ENCODE measurements at places on chromosomes 3 and 15.
A peak's percentile ranks its signal among the peaks of the same experiment; 100 is the strongest.

- no peak for DNase-seq
Observed at GRCh38 chr15:98403569-98403968, 244.8 kb upstream of the IGF1R start.

GRCh38 chr3:146142757-146143156, 18.2 kb downstream of the PLOD2 start:
- DNase-seq, result no peak

- DNase-seq, result peak; percentile 60
Observed at GRCh38 chr15:90594301-90594738, 64.6 kb downstream of the CRTC3 start.

DNA sequence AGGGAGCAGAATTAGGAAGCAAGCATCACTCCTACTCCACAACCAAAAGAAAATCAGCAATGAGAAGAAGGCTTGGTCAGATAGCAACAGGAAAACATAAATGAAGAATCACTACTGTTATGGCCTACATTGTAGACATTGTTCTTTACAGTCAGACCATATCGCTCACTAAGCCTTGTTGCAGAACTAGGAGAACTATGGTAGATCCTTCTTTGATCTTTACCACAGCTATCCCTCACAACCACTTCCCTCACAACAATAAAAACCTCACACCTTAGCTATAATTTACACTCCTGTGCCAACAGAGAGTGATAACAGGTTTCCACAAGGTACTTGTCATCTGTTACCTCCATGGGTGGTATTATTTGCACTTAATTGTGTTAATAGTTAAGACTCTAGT, 126.6 kb downstream of the WDR76 start:
- DNase-seq, result no peak

DNA sequence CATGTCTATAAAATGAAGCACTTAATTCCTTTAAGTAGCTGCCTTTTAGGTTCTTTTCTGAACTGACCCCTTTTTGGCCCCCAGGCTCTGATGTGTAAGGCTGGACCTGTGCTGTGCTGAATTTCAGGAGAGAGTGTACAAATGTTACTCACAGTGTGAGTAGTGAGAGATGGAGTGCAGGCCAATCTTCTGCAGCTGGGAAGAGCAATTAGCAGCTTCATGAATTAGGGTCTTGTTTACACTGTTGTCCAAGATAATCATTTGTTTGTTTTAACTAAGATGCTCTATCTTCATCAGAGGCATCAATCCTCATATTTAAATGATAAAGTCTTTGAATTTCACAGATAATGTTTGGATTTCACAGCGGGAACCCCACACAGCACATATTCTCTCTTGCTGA, 19.4 kb downstream of the ARPP21 start:
- DNase-seq, result no peak

- DNase-seq, result no peak
Observed at GRCh38 chr3:153885359-153885758, 235.8 kb upstream of the ARHGEF26 start.

DNA sequence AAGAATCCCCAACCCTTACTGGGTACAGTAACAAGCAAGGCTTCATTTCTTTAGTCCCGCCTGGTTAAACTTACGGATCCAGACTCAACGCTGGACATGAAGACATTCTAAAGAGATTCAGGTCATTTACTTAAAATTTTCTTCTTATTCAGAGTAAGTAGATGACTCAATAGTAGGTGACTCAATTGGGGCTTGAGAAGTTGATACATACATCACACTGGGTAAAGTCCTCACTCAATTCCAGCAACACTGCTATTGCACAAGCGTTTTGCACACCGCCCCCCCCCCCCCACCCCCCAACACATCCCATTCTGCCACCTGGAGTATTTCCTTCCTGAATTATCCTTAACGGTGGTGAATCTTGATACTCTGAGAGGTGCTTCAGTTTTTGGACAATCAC, 610.0 kb downstream of the FOXP1 start:
- DNase-seq, result no peak

- no peak for DNase-seq
Observed at GRCh38 chr3:41915353-41915752, 46.5 kb downstream of the ULK4 start.

GRCh38 chr3:124663690-124664089, 66.6 kb upstream of the UMPS start:
- DNase-seq, result no peak

DNA sequence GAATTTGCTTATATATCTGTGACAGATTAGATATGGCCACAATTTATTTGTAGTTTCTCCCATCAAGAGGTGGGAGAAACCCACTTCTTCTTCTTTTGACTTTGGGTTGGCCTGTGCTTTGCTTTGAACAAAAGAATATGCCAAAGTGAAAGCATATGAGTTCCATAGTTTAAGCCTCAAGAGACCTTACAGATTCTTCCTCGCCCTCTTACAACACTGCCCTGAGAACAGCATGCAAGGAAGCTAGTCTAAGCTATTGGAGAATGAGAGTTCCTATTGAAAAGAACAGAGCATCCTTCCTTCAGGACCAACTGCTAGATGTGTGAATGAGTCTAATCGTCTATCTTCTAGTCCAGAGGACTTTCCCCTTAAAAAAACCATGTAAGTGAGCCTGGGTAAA, 394.8 kb downstream of the TUSC7 start:
- no peak for DNase-seq

GRCh38 chr3:124619887-124620599, 110.2 kb upstream of the UMPS start:
- no peak for DNase-seq

- DNase-seq, result no peak
Observed at GRCh38 chr3:59660852-59661625, 611.2 kb upstream of the CFAP20DC start.

DNA sequence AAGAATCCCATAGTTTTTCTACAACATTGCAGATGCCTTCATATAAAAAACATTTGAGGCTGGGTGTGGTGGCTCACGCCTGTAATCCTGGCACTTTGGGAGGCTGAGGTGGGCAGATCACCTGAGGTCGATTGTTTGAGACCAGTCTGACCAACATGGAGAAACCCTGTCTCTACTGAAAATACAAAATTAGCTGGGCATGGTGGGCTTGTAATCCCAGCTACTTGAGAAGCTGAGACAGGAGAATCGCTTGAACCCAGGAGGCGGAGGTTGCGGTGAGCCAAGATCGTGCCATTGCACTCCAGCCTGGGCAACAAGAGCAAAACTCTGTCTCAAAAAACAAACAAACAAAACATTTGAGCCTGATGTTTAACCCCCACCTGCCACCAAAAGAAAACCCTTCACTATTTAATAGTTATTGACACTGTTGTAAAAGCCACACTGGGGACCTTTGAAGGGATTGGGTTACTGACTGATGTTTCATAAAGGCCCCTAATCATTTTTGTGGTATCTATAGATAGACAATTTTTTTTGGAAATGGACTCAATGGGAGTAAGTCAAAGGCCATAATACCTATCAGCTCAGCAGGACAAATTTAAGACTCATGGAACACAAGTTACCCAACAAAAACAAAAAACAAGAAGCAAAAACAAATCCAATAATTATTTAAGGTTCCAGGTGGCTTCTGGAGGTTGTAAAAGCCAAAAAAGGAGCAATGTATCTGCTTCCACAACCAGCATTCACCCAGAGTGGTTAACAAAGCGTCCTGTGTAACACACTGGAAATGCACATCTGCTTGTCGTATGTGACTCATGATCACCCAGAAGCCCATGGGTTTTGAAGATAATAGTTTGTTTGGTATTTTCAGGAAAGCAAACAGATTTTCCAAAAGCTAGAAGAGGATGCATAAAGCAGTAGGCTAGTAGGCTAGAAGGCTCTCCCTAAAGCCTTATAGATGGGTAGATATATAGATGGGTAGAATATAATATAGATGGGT, 41.2 kb downstream of the CDCP1 start:
- no peak for DNase-seq

GRCh38 chr3:169323578-169324451, 339.7 kb downstream of the MECOM start:
- DNase-seq, result no peak

DNA sequence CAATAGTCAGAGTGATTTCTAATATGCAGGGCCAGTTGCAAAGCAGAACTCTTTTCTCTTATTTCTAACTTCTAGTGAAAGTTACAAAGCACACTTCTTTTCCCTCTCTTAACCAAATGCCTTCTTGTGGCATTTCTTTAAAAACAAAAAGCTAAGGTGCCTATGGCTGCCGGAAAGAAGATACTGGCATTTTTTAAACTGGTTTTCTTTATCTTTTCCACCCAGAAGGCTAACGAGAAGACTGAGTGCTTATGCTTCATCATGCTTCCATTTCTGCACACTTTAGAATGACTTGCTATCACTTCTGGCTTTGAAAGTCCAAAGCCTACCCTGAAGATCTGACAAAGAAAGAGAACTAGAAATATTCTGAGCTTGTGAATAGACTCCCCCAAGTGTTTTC, 141.3 kb downstream of the P2RY1 start:
- no peak for DNase-seq

DNA sequence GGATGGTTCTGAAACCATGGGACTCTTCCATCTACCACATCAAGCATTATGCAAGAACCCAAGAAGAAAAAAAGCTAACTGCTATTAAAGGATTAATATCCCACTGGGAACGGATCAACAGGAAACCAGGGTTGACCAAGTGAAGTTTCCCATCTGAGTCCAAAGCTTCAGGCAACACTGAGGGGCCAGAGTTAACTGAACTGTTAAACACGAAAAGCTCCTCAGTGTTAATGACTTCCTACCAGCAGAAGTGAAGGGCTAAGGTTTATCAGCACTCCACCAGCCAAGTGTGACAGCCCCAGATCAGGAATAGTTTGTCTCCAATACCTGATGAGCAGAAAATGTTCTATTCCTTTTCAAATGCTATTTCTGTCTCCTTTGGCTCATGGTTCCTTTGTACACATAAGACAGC, 36.7 kb downstream of the PTPN9 start:
- DNase-seq, result no peak

DNA sequence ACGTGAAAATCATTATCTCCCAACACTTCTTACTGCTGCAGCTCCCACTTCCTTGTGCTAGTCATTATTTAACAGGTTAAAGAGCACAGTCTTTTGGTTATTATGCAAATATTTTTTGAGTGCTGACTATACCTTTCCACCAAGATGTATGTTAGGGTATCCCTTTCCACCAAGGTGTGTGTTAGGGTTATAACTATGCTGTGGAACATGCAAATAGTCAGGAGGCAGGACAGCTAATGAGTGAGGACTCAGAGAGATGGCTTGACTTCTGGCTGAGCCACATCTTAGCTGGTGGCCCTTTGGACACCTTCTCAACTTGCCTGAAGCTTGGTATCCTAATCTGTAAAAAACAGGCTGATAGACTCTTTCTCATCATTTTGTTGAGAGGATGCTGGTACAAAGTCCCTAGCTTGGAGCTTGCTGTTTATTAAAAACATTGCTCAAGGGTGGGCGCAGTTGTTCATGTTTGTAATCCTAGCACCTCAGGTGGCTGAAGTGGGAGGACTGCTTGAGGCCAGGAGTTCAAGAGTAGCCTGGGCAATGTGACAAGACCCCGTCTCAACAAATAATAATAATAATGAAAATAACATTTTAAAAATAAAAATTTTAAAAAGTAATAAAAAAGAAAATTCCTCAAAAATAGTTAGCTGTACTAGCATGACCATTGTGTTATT, 160.5 kb upstream of the ADAMTS9 start:
- DNase-seq, result no peak

- DNase-seq, result no peak
Observed at GRCh38 chr3:81443457-81443782, 318.0 kb downstream of the GBE1 start.

- no peak for DNase-seq
Observed at GRCh38 chr15:78537266-78537905, 2.9 kb upstream of the PSMA4 start.

GRCh38 chr3:186754006-186754405, 29.4 kb upstream of the EIF4A2 start:
- no peak for DNase-seq

GRCh38 chr3:142211034-142211433, 14.4 kb downstream of the GK5 start:
- DNase-seq, result no peak

GRCh38 chr15:69535101-69535638, 82.6 kb downstream of the RPLP1 start:
- no peak for DNase-seq

DNA sequence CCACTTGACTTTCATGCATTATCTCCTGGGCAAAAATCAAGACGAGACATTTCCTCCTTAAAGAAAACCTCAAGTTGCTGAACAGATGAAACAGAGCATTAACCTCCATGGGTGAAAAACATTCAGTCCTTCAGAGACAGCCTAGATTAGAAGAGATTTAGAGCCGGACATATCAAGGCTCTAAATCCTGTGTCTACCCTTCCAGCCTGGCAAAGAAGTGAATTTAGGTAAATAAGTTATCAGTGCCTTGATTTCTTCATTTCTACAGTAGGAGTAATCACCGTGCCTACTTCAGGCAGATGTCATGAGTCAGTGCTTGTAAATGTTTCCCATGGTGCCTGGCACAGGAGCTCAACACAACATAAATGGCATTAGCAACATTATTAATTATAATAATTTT, 159.3 kb upstream of the PRICKLE2 start:
- DNase-seq, result no peak

DNA sequence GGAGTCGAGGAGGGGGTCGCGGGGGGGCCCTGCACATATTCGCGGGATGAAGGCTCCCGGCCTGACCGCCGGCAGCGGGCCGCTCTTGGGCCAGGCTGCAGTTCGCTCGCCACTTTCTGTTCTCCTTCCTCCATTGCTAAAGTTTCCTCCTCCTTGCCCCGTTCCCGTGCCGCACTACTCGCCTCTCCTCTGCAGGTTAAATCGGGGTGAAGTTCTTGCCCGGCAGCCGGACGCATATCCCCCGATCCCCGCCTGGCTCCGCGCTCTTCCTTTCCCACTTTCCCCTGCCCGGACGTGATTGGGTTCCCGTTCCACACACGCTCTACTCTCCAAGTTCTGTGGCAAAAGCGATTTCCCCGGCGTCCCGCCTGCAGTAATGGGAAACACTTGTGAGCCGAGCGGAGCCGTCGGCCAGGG, 556 bp downstream of the CRYBG3 start:
- DNase-seq, result peak; percentile 2

GRCh38 chr3:172471903-172472302, 23.6 kb upstream of the GHSR start:
- DNase-seq, result no peak

DNA sequence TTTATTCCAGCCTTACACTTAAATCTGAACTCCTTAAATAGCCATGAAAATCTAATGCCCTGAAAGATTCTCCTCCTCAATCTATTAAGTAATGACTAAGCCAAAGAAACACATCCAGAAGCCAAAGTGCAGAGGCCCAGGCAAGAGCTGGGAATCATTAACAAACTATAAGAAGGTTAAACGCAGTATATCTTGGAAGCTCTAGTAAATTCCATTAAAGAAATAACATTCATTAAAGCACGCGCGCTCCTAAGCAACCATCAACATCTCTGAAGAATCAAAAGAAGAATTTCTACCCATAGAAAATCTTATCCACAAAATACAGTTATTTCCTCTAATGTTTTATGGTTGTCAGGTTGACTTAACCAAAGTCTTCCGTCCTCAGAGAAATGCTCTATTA, 29.5 kb downstream of the MB21D2 start:
- DNase-seq, result no peak

GRCh38 chr3:189909573-189909972, 211.1 kb downstream of the P3H2 start:
- no peak for DNase-seq

GRCh38 chr3:111747490-111747889, 111.6 kb upstream of the PHLDB2 start:
- no peak for DNase-seq

- DNase-seq, result no peak
Observed at GRCh38 chr3:59777667-59778077, 727.8 kb upstream of the CFAP20DC start.

Data from T-helper 9 cell (primary cell).